ENCODE measurements at places on chromosomes 1 and 21.

DNA sequence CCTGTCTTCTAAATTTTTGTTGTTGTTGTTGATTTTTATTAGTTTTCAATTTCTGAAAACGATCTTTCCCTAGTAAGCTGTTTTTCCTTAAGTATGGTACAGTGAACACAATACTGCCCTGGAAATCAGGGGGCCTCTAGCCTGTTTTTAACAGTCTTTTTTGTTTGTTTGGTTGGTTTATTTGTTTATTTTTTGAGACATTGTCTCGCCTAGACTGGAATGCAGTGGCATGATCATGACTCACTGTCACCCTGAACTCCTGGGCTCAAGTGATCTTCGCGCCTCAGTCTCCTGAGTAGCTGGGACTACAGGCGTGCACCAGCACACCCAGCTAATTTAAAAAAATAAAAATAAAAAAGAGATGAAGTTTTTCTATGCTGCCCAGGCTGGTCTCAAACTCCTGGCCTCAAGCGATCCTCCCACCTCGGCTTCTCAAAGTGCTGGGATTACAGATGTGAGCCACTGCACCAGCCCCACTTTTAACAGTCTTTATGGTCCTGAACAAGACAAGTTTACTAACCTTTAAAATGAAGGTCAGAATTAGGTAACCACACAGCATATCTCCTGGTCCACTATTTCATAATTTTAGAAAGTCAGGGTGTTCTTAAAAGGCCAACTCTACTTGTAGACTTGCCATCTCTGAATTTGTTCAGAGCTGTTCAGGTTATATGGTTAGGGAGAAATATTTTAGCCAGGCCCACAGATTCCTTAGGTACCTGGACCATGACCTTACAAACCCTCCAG, 35.4 kb downstream of the TBCE start:
- DNase-seq: no peak

DNA sequence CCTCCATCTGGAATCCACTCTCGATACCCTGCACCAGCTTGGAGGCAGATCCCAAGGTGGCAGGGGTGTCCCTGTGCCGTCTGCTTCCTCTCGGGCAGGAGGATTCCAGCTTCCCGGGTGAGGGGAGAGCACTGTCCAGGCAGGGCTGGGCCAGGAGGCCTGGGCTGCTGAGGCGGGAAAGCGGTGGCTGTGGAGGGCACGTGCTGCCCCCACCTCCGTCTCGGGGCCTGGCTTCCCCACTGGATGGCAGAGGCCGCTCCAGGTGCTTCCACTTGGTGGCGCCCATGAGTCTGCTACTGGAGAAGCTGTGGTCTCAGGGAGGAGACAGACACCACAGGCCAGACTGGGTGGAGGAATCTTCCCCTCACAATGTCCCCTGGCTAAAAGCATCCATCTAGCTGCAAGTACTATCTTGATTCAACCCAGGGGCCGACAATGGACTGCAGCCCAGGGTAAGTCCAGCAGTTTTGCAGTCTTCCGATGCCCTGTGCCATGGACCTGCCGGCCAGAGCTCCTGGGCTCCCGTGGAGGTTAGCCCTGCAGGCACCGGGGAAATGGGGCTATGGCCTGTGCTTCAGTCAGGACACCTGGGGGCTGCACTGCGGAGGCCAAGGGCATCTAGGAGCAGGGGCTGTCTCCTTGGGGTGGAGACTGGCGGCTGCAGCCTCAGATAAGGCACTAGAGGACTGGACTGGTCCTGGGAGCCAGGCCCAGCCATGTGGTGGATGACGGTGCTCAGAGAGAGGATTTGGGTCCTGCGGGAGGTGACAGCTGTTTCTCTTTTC, 41.3 kb upstream of the EIF4G3 start:
- no peak for DNase-seq

GRCh38 chr1:65964123-65964522, 171.4 kb downstream of the PDE4B start:
- no peak for DNase-seq

- DNase-seq: no peak
Observed at GRCh38 chr1:209774592-209774991, 9.8 kb downstream of the C1orf74 start.

- no peak for DNase-seq
Observed at GRCh38 chr1:232484856-232485255, 145.1 kb downstream of the SIPA1L2 start.

DNA sequence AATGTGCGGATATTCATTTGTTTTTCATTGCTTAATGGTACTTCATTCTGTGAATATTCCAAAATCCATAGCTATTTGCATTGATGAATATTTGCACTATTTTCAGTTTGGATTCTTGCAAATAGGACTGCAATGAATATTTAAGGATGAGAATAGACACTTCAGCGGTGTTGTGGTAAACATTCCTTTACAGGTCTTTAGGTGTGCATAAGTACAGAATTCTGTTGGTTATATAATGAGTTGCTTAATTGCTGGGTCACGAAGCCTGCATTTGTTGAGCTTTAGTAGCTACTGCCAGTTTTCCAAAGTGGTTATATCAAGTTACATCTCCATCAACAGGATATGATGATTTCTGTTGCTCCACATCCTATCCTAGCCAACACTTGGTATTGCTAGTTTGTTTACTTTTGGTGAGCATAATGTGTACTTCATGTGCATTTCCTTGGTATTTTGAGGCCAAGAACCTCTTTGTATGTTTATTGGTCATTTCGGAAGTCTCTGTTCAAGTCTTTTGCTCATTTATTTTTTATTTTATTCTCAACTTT, 64.2 kb upstream of the CYYR1 start:
- DNase-seq: no peak

GRCh38 chr21:45016031-45016405, 58.4 kb upstream of the ADARB1 start:
- no peak for DNase-seq

DNA sequence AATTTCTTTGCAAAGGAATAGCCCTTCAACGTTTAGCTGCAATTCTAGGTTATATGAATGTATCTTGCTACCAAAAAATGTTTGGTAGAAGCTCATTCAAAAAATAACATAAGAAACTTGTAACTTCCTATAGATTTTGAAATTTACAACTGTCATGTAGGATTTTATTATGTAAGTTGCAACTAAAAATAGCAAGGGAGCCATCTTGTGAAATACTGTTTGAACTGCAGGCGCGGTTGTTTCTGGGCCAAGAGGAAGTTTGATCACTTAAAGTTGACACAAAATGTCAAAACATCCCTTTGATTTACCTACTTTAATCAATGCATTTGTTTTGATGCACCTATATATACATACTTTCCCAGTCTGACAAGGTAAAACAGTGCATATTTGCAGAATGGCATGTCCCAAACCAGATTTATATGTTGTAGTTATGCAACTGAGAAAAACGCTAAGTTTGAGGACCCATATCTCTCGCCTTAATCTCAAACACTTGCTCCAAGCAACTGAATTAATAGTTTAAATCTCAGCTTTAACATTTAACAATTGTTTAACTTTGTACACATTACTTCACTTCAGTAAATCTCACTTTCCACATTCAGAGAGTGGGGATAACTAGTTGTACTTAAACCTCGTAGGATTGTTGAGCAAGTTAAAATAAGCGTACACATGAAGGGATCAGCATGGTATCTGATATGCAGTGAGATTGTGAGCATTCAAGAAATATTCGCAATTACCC, 63.9 kb downstream of the KCNK2 start:
- DNase-seq: peak; percentile 31

- no peak for DNase-seq
Observed at GRCh38 chr1:93631626-93632365, 49.8 kb downstream of the BCAR3 start.

- DNase-seq: no peak
Observed at GRCh38 chr1:14803002-14803789, 204.7 kb downstream of the KAZN start.

GRCh38 chr1:3814771-3815561, 18.7 kb upstream of the LRRC47 start:
- no peak for DNase-seq

DNA sequence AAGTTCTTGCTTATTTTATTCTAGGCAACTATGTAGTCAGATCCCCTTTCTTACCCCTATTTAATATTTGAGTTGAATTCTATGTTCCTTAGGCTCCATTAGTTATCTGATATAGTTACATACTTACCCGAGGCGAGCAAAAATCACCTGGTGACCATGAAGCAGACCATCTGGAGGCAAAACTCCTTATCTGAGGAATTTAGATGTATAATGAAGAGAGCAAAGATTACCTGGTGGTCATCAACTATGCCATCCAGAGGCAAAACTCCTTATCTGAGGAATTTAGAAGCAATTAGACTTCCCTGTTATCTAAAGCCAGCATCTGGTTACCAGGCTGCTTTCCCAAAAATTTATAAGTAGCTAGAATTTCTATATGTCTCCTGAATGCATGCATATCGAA, 129.9 kb downstream of the PATJ start:
- DNase-seq: no peak

Measured in SW480 (cell line).